ENCODE measurements at places on chromosomes 3 and 15.

GRCh38 chr15:44231842-44232241, 36.8 kb upstream of the FRMD5 start:
- DNase-seq, result no peak

GRCh38 chr3:99872923-99873254, 55.2 kb downstream of the CMSS1 start:
- DNase-seq, result no peak

- DNase-seq, result no peak
These were observed 27.7 kb upstream of the LPP start for GRCh38 chr3:188126276-188126675.

DNA sequence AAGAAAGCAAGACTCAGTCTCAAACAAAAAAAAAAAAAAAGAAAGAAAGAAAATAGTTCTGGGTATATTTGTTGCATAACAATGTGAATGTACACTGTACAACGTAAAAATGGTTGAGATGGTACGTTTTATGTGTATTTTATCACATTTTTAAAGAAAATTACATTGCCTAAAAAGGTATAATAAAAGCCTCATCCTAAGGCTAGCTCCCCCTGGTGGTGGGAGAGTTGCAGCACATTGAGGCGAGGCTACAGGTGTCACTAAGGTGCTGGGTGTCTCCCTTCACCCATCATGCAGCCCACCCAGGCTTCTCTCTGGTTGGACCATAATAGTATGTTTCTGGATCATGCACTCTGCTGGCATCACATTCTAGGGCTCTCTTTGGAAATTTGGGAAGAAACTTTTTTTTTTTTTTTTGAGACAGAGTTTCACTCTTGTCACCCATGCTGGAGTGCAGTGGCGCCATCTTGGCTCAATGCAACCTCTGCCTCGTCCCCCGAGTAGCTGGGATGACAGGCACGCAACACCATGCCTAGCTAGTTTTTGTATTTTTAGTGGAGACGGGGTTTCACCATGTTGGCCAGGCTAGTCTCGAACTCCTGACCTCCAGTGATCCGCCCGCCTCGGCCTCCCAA, 12.4 kb upstream of the RAB11A start:
- peak; percentile 37 for DNase-seq

- no peak for DNase-seq
These were observed 32.1 kb downstream of the MESD start for GRCh38 chr15:80957556-80957955.

DNA sequence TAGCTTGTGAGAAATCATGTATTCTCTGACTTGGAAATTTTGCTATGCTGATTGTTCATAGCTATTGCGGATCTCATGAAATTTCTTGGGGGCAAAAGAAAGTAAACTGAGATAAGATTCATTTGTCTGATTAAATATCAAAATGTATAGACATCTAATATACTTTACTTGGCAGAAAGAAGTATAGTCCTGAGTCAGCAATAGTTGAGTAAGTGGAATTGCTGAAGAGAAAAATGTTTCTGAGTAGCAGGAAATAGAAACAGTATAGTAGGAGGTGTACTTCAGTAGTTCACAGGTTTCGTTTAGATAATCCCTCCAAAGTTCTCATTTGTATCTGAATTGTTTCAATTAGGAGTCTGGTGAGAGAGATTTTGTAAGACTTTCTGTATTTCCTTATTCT, 705.9 kb downstream of the MCTP2 start:
- DNase-seq, result no peak

GRCh38 chr3:18149386-18149785, 275.8 kb downstream of the SATB1 start:
- no peak for DNase-seq

- peak; percentile 74 for DNase-seq
These were observed 1.1 kb downstream of the CELSR3 start for GRCh38 chr3:48661501-48662144.

GRCh38 chr3:159232966-159233365, 431.1 kb downstream of the MFSD1 start:
- DNase-seq, result no peak

DNA sequence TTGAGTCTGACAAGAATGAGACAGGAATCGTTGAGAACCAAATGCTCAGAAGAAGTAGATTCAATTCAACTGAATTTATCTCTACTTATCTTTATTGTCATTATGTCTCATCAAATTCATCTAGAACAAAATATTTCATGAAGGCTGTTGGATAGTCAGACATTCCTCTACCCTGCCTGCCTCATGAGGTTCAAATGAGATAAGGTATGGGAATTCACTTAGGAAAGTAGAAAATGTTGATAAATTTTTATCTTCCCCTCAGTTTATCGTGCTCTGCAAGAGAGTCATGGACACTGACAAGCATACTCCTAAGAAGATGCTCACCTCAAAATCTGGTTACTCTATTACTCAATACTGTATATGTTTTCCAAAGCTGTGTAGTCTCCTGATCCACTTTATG, 149.7 kb upstream of the CDIN1 start:
- no peak for DNase-seq

GRCh38 chr15:57035664-57036063, 117.2 kb downstream of the TCF12 start:
- DNase-seq, result no peak

- DNase-seq, result no peak
These were observed 970 bp downstream of the DPPA4 start for GRCh38 chr3:109336291-109336861.

- no peak for DNase-seq
These were observed 5.7 kb downstream of the SLC38A3 start for GRCh38 chr3:50210510-50211367.

DNA sequence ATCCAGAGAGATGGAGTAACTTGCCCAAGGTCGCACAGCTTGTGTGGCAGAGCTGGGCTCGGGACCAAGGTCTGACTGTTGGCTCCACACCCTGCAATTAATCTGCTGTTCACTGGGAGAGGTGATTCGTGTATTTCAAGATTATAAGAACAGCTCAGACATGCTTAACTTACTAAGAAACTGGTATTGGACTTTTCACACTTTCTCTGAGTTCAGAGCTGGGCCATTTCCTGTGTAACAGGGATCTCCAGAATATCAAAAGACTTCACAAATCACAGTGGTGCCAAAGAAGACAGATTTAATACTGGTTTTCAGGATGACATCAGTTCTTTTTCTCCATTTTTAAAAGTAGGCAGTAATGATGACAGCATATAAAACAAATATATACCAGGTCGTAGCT, 156.8 kb upstream of the UBE2E1 start:
- no peak for DNase-seq

GRCh38 chr3:117219296-117219695, 509.7 kb downstream of the TUSC7 start:
- DNase-seq, result no peak

GRCh38 chr3:188287339-188287738, 133.4 kb downstream of the LPP start:
- DNase-seq, result no peak

DNA sequence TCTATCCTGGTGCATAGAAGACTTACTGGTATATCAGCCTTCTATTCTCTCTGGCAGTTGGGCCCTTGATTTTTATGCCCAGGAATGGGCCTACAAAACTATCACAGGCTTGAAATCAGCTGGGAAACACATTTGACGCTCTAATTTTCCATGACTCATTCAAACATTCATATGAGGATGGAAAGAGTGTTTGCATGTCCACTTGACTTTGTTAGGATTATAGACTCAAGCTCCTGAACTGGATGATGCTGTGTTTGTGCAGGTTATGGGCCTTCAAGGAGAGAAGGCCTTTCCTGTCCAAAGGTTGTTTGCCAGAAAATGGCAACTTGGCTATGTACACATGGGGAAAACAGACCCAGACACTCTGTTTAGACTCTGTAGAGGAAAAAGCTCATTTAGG, 219.9 kb downstream of the GAP43 start:
- no peak for DNase-seq
